ENCODE measurements at places on chromosomes 16 and 17. TPM values are rescaled to one million over a fixed set of nuclear protein-coding genes. Genes with fewer than 3 reads are reported as not detected.

The KRT33B gene
- 0.07 TPM for polyA plus RNA-seq

The IKZF3 gene
- not detected for polyA plus RNA-seq

The CA7 gene
- not detected for polyA plus RNA-seq

The PRAC1 gene
- polyA plus RNA-seq, result not detected

The NOB1 gene
- 58.7 TPM for polyA plus RNA-seq

The TMEM235 gene
- not detected for polyA plus RNA-seq

The WDR90 gene
- 2.1 TPM for polyA plus RNA-seq

The RNF227 gene
- polyA plus RNA-seq, result 1.3 TPM

The CACNG4 gene
- 0.25 TPM for polyA plus RNA-seq

The LPO gene
- not detected for polyA plus RNA-seq

The ABCA3 gene
- 0.06 TPM for polyA plus RNA-seq

The GPT2 gene
- 23.0 TPM for polyA plus RNA-seq

The HEATR9 gene
- not detected for polyA plus RNA-seq

The MMP25 gene
- polyA plus RNA-seq, result not detected

GRCh38 chr17:50501054-50501453 is 7.2 kb upstream of the MYCBPAP start:
- DNase-seq, result no peak

GRCh38 chr17:44932787-44933097 is 14.8 kb downstream of the KIF18B start:
- DNase-seq, result no peak

GRCh38 chr16:81696166-81696960 is 82.7 kb upstream of the PLCG2 start:
- no peak for DNase-seq

- no peak for DNase-seq
These were observed 8.1 kb downstream of the CTRL start for GRCh38 chr16:67923414-67924116.

- DNase-seq, result no peak
These were observed 6.1 kb upstream of the ATP6V0C start for GRCh38 chr16:2507665-2508064.

DNA sequence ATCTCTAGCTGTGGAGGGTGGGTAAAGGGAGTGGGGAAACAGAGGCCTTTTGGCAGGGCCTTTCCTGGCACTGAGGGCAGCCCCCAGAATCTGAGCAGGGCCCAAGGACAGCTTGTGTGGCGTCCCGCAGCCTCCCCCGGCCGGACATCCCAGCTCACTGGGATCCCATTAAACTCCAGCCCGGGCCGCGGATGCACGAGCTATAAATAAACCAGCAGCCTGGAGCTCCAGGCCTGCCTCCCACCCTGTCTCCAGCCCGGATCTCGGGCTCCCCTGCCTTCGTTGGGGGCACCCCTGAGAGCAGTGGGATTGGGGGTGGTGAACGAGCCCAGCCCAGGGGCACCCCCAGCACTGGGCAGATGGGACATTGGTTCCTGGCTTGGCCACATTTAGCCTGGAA is 13.8 kb upstream of the AATK start:
- DNase-seq, result no peak

GRCh38 chr17:72474719-72475477 is 354.1 kb downstream of the SOX9 start:
- DNase-seq, result no peak

DNA sequence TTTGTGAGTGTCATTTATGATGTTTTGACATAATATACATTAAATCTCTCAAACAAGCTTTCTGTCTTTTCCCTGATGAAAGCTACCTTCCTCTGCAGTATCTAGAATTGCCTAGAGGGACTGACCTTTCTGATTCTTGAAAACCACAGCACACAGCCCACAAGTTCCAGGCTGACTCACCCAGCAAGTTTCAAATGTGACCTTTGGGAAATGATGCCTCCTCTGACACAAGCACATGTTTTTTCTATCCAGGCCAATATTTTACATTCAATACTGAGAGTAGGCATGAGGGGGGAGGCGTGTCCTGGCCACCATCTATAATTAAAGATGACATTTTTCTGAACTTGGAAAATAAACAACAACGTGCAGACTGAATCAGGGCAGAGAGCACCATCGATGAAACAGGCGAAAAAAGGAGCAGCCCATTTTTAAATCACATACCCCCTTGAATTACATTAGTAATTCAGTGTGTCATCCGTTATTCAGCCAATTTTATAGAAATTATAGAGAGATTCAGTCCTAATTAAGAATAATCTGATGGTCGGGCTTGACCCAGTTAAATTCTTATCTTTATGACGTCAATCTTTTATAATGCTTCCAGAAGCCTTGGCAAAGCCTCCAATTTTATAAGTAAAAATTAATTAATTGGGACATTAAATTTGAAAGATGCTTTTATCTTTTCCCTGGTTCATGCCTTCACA is 292.6 kb upstream of the CDH11 start:
- peak; percentile 29 for DNase-seq

DNA sequence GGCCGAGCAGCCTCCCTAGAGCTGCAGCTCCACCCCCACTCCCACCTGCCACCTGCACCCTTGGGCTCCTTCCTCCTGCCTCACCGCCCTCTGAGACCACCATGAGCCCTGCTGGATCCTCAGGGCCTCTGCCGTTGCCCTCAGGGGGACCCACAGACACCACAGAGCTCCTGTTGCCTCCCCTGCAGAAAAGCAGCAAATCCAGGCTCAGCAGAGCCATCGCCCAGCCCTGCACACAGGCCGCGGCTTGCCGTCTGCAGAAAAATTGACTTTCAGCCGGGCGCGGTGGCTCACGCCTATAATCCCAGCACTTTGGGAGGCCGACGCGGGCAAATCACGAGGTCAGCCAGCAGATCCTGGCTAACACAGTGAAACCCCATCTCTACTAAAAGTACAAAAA is 7.0 kb upstream of the PPP1R27 start:
- DNase-seq, result no peak

GRCh38 chr16:1188432-1189189 is 35.7 kb downstream of the CACNA1H start:
- DNase-seq, result no peak

GRCh38 chr17:46770818-46771560 is 47.5 kb downstream of the WNT3 start:
- DNase-seq, result no peak

DNA sequence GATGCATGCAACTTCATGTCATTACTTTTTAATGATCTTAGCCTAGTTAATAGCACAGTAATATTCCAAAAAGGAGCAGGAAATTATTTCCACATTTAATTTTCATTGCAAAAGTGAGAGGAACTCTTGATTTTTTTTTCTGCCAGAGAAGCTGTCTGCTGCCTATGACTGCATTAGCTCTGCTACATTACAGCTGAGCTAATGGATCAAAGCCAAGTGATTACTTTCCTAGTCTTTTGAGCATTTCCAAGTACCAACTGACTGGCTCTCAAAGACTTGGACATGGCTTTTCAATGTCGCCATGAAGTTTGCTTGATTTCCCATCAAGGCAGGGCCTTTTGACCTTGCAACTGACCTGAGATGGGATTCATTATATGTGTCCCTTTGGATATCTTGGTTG is 356.6 kb upstream of the XYLT1 start:
- no peak for DNase-seq

- no peak for DNase-seq
These were observed 31.0 kb downstream of the MYH10 start for GRCh38 chr17:8599351-8600011.

DNA sequence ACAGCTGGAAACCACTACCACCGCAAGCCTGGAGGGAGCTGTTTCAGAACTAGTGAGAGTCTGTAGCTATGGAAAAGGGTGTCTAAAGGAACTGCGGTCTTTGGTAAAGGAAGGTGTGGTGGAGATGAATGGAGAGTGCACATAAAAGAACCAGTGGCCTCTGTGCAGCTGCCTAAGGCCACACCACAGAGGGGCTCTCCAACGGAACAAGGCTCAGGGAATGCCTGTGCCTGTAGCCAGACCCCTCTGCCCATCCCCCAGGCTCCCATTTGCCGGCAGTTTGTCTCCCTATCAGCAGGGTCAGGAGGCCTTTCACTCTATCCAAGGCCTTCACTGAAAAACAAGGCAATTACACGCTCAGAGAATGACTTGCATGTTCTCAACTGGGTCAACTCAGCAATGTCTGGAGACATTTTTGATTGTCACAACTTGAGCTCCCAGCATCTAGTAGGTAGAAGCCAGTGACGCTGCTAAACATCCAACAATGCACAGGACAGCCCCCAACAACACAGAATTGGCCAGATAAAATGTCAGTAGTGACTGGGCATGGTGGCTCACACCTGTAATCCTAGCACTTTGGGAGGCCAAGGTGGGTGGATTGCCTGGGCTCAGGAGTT is 3.3 kb upstream of the FDXR start:
- no peak for DNase-seq

GRCh38 chr16:11393366-11393765 is 48.1 kb downstream of the RMI2 start:
- DNase-seq, result no peak

- no peak for DNase-seq
These were observed 13.8 kb downstream of the SIAH1 start for GRCh38 chr16:48371393-48371780.

DNA sequence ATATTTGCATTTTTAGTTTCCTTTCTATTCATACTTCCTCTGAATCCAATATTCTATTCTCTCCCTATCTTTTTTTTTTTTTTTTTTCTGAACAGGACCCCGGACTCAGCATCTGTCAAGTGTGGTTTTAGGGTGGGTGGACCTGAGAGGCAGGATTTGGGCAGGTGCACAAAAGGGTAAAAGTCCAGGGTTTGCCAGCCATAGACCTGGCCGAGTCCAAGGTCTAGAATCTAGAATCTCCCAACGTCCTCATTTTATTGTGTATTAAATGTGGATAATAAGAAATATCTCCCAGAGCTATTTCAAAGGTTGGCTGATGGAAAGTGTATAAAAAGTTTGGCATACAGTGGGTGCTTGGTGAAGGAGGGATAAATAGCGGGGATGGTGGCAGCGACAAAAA is 273.3 kb upstream of the MAF start:
- DNase-seq, result no peak

GRCh38 chr17:5794881-5795506 is 210.7 kb upstream of the NLRP1 start:
- no peak for DNase-seq

DNA sequence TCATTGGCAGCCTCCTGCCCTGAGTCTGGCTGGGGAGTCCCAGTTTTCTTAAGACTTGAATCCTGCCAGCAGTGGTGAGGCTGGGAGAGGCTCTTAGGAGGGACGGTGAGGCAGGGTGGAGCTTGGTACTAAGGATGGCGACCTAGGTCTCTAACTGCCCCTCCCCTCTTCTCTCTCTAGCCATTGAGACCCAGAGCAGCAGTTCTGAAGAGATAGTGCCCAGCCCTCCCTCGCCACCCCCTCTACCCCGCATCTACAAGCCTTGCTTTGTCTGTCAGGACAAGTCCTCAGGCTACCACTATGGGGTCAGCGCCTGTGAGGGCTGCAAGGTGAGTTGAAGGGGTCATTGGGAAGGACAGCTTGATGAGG is 16.4 kb downstream of the GJD3 start:
- DNase-seq, result no peak

- no peak for DNase-seq
These were observed 609.9 kb upstream of the RBFOX1 start for GRCh38 chr16:6722786-6723185.

DNA sequence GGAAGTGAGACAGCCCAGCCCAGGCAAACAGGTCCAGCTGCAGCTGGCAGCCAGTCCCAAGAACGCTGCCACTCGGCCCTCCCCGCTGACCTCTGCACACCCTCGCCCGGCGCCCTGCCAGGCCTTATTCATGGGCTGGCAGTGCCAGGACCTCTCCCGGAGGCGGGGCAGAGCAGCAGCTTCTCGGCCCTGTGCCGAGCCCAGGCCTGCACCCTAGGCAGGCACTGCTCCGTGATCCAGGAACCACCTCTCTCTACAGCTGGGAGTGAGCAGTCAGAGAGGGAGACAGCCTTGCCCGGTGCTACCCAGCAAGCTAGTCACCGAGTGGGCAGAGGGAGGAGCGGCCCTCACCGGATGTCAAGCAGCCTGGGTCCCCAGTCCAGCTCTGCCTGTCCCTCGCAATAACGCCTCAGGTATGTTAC is 79.9 kb upstream of the CBX4 start:
- DNase-seq, result no peak

GRCh38 chr17:33802349-33803198 is 452.5 kb upstream of the CCL2 start:
- no peak for DNase-seq

DNA sequence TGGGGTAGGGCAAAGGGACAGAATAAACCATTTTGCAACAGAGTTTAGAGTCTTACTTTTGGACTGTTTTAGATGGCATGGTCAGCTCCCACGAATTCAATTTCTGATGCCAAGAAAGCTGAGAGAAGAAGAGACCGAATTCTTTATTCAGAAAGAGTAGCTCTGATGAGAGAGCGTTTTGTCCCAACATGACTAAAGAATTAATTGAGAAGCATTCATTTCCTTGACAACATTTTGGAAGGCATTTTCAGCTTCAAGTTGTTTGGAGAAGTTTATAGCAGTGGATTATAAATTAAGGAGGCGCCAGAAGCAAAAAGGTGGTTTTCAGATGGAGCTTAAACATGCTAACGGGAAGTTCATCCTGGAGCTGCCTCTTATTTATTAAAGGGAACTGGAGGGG is 12.2 kb downstream of the GAN start:
- DNase-seq, result no peak

GRCh38 chr17:77203436-77203835 is 62.7 kb downstream of the SEC14L1 start:
- no peak for DNase-seq

DNA sequence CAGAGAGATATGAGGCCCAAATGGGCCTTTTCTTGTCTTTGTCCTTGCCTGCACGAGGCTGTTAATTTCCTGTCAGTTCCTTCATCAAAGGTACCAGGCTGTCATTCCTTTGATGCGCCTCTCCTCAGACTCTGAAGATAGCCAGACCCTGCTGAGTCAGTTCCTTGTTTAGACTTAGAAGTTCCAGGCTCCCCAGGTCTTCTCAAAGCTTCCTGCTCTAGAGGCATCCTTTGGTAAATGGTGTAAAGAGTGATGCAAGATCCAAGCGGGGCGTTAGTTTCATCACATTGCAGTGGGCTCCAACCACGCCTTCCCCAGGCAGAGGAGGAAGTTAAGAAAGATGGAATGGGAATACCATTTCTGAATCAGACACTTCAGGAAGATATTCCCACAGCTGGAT is 4.0 kb upstream of the CDH11 start:
- DNase-seq, result no peak

DNA sequence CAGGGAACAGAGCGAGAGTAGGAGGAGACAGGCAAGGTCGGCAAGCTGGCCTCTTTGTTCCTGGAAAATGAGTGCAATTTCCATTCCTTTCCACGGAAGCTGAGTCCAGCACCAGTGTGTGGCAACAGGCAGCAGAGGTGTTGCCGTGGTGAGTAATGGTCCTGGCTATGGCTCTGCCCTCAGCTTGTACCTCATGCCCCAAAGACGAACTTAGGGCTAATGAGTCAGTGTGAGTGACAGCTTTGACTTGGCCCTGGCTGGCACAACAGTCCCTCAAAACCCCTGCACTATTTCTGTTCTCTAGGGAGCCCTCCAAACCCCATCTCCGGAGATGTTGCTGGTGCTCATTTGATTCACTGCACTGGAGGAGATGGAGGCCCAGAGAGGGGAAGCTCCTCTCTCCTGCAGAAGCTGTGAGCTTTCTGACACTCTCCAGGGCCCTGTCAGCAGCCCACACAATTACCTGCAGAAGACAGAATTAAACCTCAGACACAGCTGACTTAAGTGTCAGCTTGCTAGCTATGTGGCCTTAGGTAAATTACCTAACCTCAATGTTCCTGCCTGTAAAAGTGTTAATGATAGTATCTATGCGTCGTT is 129.9 kb downstream of the TMEM132E start:
- DNase-seq, result no peak

- no peak for DNase-seq
These were observed 30.0 kb downstream of the MAP1LC3B start for GRCh38 chr16:87422106-87422505.
